ENCODE measurements at places on chromosomes 6 and 20. TPM values are rescaled to one million over a fixed set of nuclear protein-coding genes. Genes with fewer than 3 reads are reported as not detected.

PBOV1 gene
- polyA plus RNA-seq = not detected

LIN28B gene
- polyA plus RNA-seq = 0.12 TPM

HS3ST5 gene
- polyA plus RNA-seq = 0.73 TPM

ZBTB46 gene
- 20.4 TPM for polyA plus RNA-seq

- no peak for DNase-seq
Observed at GRCh38 chr20:1121429-1121828, 3.0 kb downstream of the PSMF1 start.

DNA sequence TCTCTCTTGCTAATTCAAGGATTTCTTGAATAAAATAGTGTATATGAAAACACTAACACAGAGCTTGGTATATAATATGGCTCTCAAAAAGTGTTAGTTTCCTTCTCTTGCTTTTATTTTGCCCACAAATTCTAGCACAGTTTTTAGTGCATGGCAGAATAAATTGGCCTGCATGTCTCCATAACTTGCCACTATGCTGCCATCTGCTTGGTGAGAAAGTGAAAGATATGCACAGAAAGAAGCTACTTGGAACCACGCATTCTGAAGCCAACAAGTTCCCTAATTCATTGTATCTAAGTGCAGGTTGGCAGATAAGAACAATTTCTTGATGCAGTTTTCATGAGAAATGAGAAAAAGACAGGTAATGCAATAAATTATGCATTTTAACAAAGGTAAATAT, 101.2 kb downstream of the EPHA7 start:
- DNase-seq = no peak

DNA sequence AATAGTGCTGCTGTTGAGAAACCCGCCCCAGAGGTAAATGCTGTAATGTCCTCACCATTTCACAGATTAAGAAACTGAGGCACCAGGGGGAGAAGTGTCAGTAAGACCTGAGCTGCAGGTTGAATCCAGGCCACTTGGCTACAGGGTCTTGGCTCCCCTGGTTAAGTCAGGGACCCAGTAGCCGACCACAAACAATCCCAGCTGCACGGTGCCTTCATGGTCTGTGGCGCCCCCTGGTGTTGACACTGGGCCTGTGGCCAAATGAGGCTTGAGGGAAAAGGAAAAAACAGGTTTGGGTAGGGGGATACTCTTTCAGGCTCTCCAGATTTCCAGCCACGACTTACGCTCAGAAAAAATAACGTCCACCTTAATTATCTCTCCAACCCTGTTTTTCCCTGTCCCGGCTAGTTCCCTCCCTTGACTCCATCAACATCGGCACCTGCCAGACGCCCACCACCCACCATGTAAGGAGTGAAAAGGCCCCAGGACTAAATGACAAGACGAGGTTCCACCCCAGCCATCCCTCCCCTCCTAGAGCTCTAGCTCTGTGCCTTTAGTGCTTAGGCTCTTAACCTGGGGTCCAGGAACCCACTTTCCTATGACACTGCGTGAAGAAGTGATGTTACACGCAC, 47.7 kb upstream of the POLR1H start:
- DNase-seq = peak; percentile 15

- DNase-seq = no peak
Observed at GRCh38 chr6:548517-548916, 108.4 kb downstream of the HUS1B start.

GRCh38 chr20:38226553-38226952, 34.0 kb downstream of the KIAA1755 start:
- no peak for DNase-seq

GRCh38 chr6:44980841-44981240, 347.3 kb upstream of the RUNX2 start:
- no peak for DNase-seq

DNA sequence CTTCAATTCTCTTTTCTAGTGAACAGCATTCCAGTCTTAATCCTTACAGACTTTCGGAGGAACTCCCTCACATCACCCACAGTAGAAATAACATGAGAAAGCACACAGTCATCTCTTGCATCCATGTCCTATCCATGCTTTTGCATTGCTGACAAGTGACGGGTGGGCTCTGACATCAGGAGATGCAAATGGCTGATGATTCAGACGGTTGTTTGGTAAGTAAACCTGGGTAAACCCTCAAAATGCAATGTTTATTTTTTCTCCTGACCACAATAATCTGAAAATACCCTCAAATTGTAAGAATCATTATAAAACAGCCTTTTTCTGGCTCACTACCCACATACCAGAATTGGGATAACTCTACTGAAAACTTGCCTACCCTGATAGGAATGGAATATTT, 792.0 kb downstream of the MAFB start:
- no peak for DNase-seq

GRCh38 chr20:56711018-56711417, 81.9 kb downstream of the TFAP2C start:
- DNase-seq = no peak

GRCh38 chr6:136717716-136717990, 74.6 kb downstream of the MAP3K5 start:
- peak; percentile 82 for DNase-seq

GRCh38 chr6:108610270-108610839, 49.6 kb downstream of the FOXO3 start:
- no peak for DNase-seq

Measured in muscle of leg (tissue), 16 donors.